ENCODE measurements at places on chromosomes 16 and 17.

DNA sequence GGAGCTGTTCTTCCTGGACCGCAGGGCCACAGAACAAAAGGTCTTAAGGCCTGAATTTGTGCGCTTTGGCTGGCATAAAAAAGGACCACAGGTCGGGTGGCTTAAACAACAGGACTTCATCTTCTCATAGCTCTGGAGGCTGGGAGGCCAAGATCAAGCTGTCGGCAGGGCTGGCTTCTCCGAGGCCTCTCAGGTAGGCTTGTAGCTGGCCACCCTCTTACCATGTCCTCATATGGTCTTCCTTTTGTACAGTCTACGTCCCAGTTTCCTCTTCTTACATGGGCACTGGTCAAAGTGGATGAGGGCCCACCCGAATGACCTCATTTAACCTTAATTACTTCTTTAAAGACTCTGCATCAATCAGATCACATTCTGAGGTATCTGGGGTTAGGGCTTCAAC, 257.6 kb downstream of the CBLN1 start:
- DNase-seq = no peak

DNA sequence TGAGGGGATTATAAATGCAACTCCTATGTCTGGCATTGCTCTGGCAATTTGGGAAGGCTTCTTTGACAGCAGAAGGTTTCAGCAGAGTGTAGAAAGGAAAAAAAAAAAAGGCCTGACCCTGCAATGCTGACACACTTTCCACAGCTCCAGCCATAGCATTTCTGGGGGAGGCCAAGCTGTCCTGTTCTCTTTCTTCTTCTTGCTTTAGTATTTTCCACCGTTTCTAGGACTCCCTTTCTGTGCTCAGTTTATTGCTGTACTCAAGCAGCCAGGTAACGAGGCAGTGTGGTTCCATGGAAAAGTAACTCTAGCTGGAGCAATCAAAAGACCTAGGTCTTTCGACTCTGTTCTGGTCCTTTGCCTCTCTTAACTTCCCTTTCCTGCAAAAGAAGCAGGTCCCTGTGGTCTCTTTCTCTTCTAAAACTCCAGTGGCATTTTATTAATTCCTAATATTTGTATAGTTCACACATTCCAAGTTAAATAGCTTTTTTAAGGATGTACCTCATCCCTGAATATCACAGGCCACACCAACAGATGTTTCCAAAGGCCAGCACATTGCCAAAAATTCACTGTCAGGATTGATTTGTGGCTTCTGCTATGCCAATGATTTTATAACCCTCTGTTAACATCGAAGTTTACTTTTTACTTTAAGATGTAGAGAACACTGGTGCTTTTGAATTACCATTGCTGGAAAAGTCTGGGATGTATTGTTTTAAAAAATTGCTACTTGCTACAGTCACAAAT, 90.3 kb upstream of the BCAR1 start:
- no peak for DNase-seq

GRCh38 chr17:56697190-56697589, 103.7 kb downstream of the NOG start:
- no peak for DNase-seq

- DNase-seq = no peak
These were observed 120.2 kb downstream of the C16orf78 start for GRCh38 chr16:49493836-49494235.

GRCh38 chr17:29063992-29064391, 21.1 kb downstream of the PIPOX start:
- no peak for DNase-seq

DNA sequence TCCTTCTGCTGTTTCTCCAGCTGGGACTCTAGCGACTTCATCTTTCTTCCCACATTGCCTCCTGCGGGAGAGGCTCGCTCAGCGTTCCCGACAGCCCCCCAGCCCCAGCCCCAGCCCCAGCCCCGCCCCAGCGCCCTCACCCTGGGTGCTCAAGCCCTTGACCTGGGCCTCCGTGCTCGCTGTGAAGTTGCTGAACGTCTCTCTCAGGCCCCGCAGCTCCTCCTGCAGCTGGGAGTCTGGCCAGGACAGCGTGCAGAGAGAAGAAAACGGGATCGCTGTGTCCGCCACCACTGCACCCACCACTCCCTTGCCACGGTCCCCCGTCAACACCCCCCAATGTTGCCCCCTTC, 2.4 kb downstream of the ASGR1 start:
- DNase-seq = no peak

DNA sequence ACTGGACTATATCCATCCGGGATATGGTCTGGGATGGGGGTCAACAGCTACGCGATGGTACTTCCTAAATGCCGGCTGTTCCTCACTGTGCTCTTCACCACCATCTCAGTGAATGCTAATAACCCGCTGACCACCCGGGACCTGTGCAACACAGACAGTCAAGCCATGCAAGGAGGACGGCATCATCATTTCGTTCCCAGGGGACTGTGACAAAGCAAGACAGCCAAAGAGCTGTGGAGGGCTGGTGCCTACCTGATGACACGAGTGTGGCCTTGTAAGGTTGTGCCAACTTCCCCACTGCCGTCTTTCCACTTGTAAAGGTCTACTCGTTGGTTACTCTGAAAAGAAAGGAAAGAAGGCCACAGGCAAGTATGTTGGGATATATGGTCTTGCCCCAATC, 33.7 kb downstream of the WDR59 start:
- no peak for DNase-seq

DNA sequence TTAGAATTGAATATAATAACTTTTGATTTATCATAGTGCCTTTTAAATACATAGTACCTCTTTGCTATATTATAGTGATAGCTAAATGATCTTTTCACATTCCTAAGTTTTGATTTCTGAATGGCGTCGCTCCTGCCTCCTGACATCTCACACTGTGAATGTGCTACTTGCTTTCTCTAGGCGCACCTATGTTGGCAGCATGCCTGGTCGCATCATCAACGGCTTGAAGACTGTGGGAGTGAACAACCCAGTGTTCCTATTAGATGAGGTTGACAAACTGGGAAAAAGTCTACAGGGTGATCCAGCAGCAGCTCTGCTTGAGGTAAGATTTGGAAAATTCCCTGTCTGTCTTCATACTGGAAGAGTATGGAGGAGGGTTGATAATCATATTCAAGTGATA, 29.8 kb upstream of the ABCC11 start:
- no peak for DNase-seq

GRCh38 chr17:50363217-50364060, 9.5 kb downstream of the MRPL27 start:
- no peak for DNase-seq

DNA sequence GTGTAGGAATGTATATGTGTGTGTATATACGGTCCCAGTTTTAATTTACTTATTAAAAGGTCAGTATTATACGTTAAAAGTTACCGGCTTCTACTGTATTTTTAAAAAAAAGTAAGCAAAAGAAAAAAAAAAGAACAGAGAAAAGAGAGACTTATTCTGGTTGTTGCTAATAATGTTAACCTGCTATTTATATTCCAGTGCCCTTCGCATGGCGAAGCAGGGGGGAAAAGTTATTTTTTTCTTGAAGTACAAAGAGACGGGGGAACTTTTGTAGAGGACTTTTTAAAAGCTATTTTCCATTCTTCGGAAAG, 1.6 kb downstream of the NOG start:
- DNase-seq = no peak

DNA sequence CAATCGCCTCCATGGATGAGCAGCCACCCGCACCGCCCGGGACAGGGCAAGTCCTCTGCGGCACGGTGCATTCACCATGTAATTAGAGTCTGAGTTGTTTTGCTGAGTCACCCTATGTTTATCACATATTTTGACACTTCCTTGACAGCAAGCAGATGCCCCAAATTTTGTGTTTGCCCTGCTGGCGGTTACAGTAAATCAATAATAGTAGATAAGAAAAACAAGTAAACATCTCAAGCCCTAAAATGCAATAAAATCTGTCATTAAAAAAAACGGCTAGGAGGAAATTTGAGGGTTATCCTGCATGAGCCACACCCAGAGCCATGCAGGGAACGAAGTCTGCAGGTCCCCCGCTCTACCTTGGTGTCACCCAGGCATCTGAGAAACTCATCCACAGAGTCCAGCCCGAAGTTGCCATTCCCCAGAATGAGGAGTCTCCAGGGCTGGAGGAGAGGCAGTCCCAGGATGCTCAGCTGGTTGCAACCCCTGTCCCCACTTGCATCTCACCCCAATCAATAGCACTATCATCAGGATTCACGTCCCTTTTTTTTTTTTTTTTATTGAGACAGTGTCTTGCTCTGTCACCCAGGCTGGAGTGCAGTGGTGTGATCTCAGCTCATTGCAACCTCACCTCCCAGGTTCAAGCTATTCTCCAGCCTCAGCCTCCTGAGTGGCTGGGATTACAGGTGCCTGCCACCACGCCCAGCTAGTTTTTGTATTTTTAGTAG, 16.5 kb upstream of the ST6GALNAC1 start:
- DNase-seq = no peak

GRCh38 chr17:17096438-17097178, 54.4 kb downstream of the MPRIP start:
- DNase-seq = no peak

DNA sequence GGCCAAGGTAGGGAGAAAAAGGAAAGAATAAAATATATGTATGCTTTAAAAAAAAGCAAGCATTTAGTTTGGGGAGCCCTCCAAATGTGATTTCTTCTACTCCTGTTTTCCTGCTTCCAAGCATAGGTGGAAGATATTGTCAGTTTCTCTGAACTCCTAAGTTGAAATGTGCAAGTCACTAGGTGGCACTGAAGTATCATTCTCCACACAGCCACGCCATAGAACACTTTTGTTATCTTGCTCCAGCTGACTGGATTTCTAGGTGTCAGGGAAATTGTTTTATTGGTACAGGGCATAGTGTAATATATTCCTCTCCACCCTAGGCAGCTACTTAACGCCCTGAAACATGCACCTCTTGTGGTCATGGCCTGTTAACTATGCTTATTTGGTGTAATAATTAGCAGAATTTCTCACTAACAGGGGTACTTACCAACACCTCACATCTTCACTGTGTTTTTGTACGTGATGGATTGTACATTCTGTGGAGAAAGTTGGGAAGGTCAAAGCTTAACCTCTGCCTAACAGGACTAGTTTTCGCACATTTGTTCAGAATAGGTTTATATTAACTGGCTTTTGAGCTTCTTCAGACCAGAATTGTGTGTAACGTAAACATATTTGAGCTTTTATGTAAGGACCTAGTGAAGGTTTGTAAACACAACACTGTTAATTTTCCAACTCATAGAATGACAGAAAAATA, 69.3 kb downstream of the FTO start:
- no peak for DNase-seq

GRCh38 chr16:86758932-86759331, 180.6 kb downstream of the FOXL1 start:
- no peak for DNase-seq

- DNase-seq = no peak
These were observed 662.5 kb upstream of the SALL1 start for GRCh38 chr16:51813609-51814008.

DNA sequence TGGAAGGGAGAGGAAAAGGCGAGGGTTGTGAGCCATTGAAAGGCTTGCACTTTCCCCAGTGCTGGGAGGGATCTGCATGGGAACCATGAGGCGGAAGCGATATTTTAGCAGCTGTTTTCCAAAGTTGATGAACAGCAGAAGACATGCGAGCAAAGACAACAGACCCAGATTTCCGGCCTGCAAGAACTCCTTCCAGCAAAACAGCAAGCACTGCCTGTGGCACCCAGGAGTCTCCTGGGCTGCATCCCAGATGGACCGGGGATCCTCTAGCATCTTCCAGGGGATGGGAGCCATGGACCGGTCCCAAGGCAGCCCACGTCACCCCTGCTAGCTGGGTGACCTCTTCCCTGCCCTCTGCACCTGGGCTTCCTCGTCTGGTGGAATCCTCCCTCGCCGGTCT, 162.8 kb downstream of the IRF8 start:
- no peak for DNase-seq

DNA sequence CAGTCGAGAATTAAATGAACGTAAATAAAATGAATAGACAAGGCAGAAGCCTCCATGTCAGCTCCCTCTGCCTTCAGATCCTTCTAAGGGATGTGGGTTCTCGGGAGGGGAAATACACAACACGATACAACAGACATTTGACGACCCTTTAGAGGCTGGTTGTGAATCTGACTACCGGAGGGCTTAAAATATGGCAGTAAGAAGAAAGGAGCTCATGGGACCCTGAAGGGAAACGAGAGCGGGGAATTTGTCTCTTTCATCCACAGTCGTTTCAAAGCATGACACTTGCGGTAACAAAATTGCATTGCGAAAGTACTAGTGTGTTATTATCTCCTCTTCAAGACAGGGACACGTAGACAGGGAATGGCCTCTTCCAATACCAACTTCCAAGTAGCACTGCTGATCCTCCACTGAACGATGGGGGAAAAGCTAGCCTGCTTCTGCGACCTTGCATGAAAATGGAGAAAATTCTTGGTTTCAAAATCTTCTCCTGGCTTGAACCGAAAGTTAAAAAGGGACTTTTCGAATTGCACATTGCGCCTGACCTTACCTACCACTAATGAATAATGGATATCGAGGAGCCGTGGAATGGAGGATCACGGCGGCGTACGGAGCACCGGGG, 1.2 kb upstream of the TNRC6C start:
- no peak for DNase-seq

- DNase-seq = no peak
These were observed 34.8 kb downstream of the TIMM22 start for GRCh38 chr17:1031711-1032110.

GRCh38 chr16:2497116-2497630, 16.6 kb upstream of the ATP6V0C start:
- DNase-seq = no peak

- no peak for DNase-seq
These were observed 13.5 kb upstream of the CIBAR2 start for GRCh38 chr16:85125570-85126393.

DNA sequence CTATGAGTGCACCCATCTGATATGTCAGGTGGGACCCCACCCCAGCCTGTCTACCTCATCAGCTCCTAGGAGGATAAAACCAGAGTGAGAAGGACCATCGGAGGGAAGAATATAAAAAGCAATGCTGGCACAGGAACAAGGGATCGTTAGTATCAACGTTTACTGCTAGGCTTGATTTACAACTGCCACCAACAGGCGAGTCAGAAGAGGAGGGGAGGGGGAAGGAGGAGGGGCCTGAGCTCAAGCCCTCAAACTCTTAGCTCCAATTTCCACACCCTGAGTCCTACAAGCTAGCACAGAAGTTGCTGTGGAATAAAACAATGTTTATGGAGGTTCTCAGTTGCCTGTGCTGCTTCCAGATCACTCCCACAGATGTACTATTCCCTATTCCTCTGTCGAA, 234.5 kb downstream of the C16orf78 start:
- DNase-seq = no peak

Data from T1000 (cell line).